CD4-positive, alpha-beta T cell (primary cell): ENCODE measurements at places on chromosomes 7 and 10.

DNA sequence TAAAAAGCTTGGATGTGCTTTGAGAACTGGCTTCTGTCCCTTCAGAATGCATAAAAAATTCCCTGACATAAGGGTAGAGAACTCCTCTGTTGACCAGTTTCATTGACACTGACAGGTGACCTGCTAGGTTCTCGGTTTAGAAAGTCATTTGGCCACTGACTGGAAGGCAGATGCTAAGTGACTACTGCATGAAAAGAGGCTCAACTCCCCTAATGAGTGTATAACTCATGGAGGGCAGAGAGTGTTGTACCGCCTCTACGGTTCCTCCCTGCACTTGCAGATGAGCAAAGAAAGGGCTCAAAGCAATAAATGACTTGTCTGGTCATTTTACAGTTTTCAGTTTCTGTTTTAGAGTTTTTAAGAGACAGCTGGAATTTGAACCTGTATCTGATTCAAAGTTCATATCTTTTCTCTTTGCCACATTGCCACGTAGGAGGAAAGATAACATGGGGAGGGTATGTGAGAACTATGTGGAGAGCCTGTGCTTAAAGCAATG is 2.9 kb upstream of the FGL2 start:
- DNase-seq: no peak
- no peak overlapping the region for H3K27ac ChIP-seq
- no peak overlapping the region for H3K4me3 ChIP-seq
- H3K36me3 ChIP-seq: no peaks in the 10 kb centered on the region
- H3K27me3 ChIP-seq: no peaks in the 10 kb centered on the region

DNA sequence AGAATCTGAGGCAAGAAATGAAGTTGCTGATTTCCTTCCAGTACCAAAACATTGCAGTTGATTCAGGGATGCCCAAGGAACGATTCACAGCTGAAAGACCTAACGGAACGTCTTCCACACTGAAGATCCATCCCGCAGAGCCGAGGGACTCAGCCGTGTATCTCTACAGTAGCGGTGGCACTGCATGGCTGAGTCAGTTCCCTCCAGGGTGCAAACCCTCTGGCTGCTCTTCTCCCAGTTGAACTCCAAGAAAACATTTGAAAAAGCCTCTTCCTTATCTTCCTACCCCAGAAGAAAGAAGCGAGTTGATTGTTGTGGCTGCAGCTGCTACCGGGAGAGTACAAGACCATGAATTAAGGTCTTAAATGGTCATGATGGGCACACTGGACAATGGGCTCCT is 147.1 kb upstream of the PRSS1 start:
- H3K27me3 ChIP-seq: no peaks in the 10 kb centered on the region
- H3K4me1 ChIP-seq: no peaks in the 10 kb centered on the region
- no peak for DNase-seq
- H3K36me3 ChIP-seq: no peaks in the 10 kb centered on the region
- no peak overlapping the region for H3K27ac ChIP-seq

- no peak overlapping the region for H3K4me3 ChIP-seq
- H3K36me3 ChIP-seq: peaks cover 24% of the 10 kb centered on the region
- DNase-seq: no peak
- no peak overlapping the region for H3K27ac ChIP-seq
- H3K27me3 ChIP-seq: no peaks in the 10 kb centered on the region
Observed at GRCh38 chr7:108479751-108480150, 23.5 kb upstream of the NRCAM start.

- peaks cover 3% of the 10 kb centered on the region for H3K4me1 ChIP-seq
- no peak for DNase-seq
- no peaks in the 10 kb centered on the region for H3K27me3 ChIP-seq
- H3K27ac ChIP-seq: no peak overlapping the region
- H3K4me3 ChIP-seq: no peak overlapping the region
Observed at GRCh38 chr10:11469575-11470391, 141.7 kb downstream of the USP6NL start.

GRCh38 chr7:15280078-15280733 is 281.6 kb downstream of the AGMO start:
- no peaks in the 10 kb centered on the region for H3K4me1 ChIP-seq
- H3K4me3 ChIP-seq: no peak overlapping the region
- DNase-seq: no peak
- no peaks in the 10 kb centered on the region for H3K36me3 ChIP-seq

- DNase-seq: no peak
- no peaks in the 10 kb centered on the region for H3K27me3 ChIP-seq
- no peaks in the 10 kb centered on the region for H3K4me1 ChIP-seq
- no peak overlapping the region for H3K4me3 ChIP-seq
Observed at GRCh38 chr10:23974746-23975272, 234.1 kb upstream of the KIAA1217 start.
